ENCODE measurements at places on chromosomes 3 and 15.
A peak's percentile ranks its signal among the peaks of the same experiment; 100 is the strongest.

DNA sequence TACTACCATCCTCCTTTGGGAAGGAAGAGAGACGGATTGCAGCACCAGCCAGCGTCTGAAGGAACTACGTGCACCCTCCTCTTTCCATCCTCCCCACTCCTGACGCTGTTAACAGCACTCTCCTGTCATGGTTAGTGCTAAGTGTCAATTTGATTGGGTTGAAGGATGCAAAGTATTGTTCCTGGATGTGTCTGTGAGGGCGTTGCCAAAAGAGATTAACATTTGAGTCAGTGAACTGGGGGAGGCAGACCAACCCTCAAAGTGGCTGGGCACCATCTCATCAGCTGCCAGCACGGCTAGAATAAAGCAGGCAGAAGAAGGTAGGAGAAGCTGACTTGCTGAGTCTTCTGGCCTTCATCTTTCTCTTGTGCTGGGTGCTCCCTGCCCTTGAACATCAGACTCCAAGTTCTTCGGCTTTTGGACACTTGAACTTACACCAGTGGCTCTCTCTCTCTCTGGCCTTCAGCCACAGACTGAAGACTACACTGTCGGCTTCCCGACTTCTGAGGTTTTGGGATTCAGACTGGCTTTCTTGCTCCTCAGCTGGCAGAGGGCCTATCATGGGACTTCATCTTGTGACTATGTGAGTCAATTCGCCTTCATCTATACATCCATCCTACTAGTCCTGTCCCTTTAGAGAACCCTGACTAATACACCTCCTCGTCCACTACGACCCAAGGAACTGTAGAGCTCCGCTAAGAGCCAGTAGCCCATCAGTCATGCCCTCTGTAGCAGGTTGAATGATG lies 128.2 kb upstream of the HES1 start:
- no peaks in the 10 kb centered on the region for H3K36me3 ChIP-seq
- peaks cover 8% of the 10 kb centered on the region for H3K4me1 ChIP-seq
- peaks cover 72% of the 10 kb centered on the region for H3K27me3 ChIP-seq

DNA sequence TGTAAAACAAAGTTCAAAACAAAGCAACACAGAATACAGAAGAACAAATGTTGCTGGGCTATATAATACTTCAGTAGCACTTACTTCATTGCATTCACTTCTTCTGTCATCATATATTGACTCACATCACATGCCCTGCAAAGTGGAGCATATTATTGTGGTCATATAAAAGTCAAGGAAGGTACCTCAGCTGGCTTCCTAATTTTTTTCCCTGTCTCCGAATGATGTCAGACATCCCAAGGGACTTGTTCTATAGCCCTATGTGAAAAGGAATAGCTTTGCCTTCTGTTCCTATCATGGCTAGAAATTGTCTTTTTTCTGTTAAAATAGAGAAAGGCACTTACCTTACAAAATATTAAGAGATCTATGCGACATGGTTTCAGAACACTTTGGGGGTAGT lies 109.4 kb downstream of the LRTM1 start:
- H3K36me3 ChIP-seq = no peaks in the 10 kb centered on the region
- DNase-seq = no peak
- H3K27ac ChIP-seq = no peak overlapping the region
- H3K27me3 ChIP-seq = no peaks in the 10 kb centered on the region

- no peak for DNase-seq
- H3K4me1 ChIP-seq = peaks cover 40% of the 10 kb centered on the region
- H3K27me3 ChIP-seq = no peaks in the 10 kb centered on the region
- peaks cover 85% of the 10 kb centered on the region for H3K36me3 ChIP-seq
- no peak overlapping the region for H3K27ac ChIP-seq
Observed at GRCh38 chr15:92937901-92938300, 37.8 kb downstream of the CHD2 start.

- DNase-seq = no peak
- no peaks in the 10 kb centered on the region for H3K36me3 ChIP-seq
- no peak overlapping the region for H3K4me3 ChIP-seq
- H3K27me3 ChIP-seq = no peaks in the 10 kb centered on the region
- H3K4me1 ChIP-seq = no peaks in the 10 kb centered on the region
- H3K27ac ChIP-seq = no peak overlapping the region
Observed at GRCh38 chr3:116038968-116039650, 406.2 kb downstream of the LSAMP start.

DNA sequence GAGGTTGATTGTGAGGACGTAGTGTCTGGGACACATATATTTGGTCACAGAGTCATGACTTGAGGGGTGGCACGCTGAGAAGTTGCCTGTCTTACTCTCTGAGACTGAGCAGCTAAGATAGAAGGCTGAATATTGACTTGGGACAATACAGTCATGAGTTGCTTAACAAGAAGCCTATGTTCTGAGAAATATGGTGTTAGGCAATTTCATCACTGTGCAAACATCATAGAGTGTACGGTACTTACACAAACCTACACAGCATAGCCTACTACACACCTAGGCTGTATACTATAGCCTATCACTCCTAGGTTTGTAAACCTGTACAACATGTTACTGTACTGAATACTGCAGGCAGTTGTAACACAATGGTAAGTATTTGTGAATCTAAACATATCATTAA lies 30.3 kb upstream of the SPESP1 start:
- no peaks in the 10 kb centered on the region for H3K4me1 ChIP-seq
- DNase-seq = no peak
- H3K36me3 ChIP-seq = no peaks in the 10 kb centered on the region
- H3K27ac ChIP-seq = no peak overlapping the region

GRCh38 chr3:143514109-143514508 lies 334.2 kb downstream of the SLC9A9 start:
- H3K27ac ChIP-seq = no peak overlapping the region
- H3K36me3 ChIP-seq = no peaks in the 10 kb centered on the region
- H3K4me1 ChIP-seq = no peaks in the 10 kb centered on the region
- no peaks in the 10 kb centered on the region for H3K27me3 ChIP-seq
- H3K4me3 ChIP-seq = no peak overlapping the region

DNA sequence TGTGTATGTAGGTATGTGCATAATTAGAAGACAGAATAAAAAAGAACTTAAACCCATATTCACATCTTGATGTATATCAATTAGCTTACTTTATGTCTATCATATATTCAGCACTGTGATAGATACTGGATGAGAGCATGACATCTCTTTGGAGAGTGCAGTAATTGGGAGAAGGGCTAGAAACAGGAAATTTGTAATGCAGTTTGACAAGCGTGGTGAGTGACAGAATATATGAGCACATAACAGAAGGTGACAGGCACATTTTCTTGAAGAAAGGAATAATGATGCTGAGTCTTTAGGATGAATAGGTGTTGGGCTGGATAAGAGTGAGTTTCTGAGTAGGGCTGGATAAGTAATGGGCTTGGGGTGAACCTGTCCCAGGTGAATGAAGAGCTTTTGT lies 680.3 kb upstream of the ZNF385D start:
- H3K36me3 ChIP-seq = no peaks in the 10 kb centered on the region
- H3K27ac ChIP-seq = no peak overlapping the region
- no peaks in the 10 kb centered on the region for H3K27me3 ChIP-seq
- no peaks in the 10 kb centered on the region for H3K4me1 ChIP-seq
- DNase-seq = no peak

DNA sequence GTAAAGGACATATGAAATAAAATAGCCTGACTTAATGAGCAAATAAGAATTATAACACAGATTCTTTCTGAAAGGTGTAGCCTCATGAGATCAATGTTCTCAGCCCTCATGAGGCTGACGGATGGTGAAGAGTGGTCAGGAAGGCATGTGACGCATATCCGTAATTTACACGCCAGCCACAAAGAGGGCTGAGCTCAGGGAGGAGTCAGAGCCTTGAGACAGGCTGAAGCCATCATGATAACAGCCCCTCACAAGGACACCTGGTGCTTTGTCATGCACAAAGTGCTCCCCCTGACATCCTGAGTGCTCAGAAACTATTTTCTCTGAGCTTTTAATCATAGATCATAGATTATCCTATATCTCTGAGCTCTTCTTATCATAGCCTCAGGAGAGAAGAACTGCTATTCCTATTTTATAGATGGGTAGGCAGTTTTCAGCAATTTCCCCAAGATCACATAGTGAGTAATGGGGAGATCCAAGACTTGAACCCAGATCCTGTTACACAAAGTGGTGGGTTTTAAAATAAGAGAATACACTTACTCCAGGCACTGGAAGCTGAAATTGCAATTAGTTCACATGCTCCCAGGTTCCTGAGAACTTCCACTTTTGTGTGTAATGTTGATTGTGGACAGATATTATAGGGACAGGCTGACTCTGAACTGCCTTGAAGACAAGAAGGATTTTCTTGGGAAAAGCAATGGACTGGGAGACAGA lies 267.1 kb downstream of the RPLP1 start:
- peaks cover 97% of the 10 kb centered on the region for H3K4me1 ChIP-seq
- DNase-seq = peak; percentile 71
- H3K27me3 ChIP-seq = peaks cover 30% of the 10 kb centered on the region

- DNase-seq = no peak
- no peak overlapping the region for H3K4me3 ChIP-seq
- peaks cover 11% of the 10 kb centered on the region for H3K4me1 ChIP-seq
- peaks cover 23% of the 10 kb centered on the region for H3K27me3 ChIP-seq
Observed at GRCh38 chr3:190326361-190326760, 4.1 kb upstream of the CLDN1 start.

DNA sequence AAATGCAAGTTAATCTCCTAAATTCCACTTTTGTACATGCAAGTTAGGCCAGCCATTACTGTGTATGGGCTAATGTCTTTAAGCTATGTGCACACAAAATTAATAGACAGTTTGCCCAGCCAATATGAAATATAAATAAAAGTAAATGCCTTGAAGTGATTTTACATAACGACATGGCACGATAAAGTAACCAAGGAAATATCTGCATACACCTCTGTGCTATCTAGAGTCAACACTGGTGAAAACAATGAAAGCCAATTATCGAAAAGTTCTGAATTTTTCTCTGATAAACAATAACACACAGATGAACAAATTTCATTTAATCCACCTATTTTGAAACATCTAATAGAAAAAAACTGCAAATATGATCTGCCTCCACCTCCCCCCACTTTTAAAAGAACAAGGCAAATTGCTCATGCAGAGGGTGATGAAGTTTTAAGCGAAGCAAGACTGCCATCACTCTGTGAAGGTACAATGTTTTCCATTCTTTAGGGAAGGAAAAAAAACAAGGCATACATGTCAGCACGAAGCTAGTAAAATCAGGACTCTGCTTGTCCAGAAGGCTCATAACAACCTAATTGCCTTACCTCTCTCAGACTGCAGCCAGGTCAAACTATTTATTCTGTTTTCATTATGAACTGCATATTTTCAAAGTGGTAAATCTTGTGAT lies 317.7 kb downstream of the MECOM start:
- DNase-seq = no peak
- no peaks in the 10 kb centered on the region for H3K4me1 ChIP-seq
- H3K36me3 ChIP-seq = no peaks in the 10 kb centered on the region
- H3K27ac ChIP-seq = no peak overlapping the region
- no peaks in the 10 kb centered on the region for H3K27me3 ChIP-seq

- H3K27me3 ChIP-seq = no peaks in the 10 kb centered on the region
- no peak for DNase-seq
- H3K4me1 ChIP-seq = no peaks in the 10 kb centered on the region
- H3K4me3 ChIP-seq = no peak overlapping the region
Observed at GRCh38 chr3:24483873-24484272, 10.8 kb downstream of the THRB start.

GRCh38 chr15:90497912-90498311 lies 31.8 kb upstream of the CRTC3 start:
- H3K36me3 ChIP-seq = peaks cover 73% of the 10 kb centered on the region
- no peak overlapping the region for H3K27ac ChIP-seq
- no peak for DNase-seq
- no peak overlapping the region for H3K4me3 ChIP-seq

DNA sequence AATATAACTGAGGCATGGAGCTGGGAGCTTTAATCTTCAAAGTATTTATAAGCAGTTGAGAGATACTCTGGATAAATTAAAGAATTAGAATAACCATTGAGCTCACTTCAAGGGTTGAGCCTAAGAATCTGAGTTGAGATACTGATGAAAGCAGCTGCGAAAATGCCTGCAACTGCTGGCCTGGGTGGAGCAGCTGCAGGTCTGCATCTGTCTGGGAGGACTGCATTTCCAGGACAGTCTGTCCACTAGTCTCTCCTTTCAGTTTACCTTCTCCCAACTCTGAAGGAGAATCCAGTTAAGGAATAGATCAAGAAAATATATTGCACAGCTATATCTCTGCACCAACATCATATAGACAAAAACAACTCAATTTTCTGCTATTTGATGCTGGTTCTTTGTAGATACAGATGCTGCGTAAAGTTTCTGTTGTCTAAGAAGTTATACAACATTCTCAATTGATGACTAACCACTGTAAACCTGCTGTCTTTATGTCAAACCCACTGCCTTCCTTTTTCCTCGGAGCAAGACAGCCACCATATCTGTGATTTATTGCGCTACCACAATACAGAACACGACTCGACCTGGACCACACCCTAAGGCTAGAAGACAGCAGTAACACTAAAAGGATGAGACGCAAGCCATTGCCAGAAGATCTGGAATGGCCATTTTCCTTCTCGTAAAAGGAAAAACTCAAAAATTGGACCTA lies 245.1 kb downstream of the MAGI1 start:
- H3K4me3 ChIP-seq = no peak overlapping the region
- no peak overlapping the region for H3K27ac ChIP-seq
- no peaks in the 10 kb centered on the region for H3K27me3 ChIP-seq
- no peak for DNase-seq
- H3K4me1 ChIP-seq = no peaks in the 10 kb centered on the region

- H3K4me1 ChIP-seq = no peaks in the 10 kb centered on the region
- H3K27ac ChIP-seq = no peak overlapping the region
- H3K4me3 ChIP-seq = no peak overlapping the region
- no peaks in the 10 kb centered on the region for H3K27me3 ChIP-seq
Observed at GRCh38 chr3:160330690-160331089, 68.3 kb downstream of the IFT80 start.

GRCh38 chr15:49185473-49185872 lies 15.4 kb downstream of the GALK2 start:
- no peak overlapping the region for H3K4me3 ChIP-seq
- no peaks in the 10 kb centered on the region for H3K27me3 ChIP-seq
- peaks cover 24% of the 10 kb centered on the region for H3K36me3 ChIP-seq
- DNase-seq = no peak
- H3K4me1 ChIP-seq = peaks cover 16% of the 10 kb centered on the region
- no peak overlapping the region for H3K27ac ChIP-seq

- no peak overlapping the region for H3K27ac ChIP-seq
- H3K27me3 ChIP-seq = peaks cover 6% of the 10 kb centered on the region
- H3K36me3 ChIP-seq = no peaks in the 10 kb centered on the region
- H3K4me3 ChIP-seq = no peak overlapping the region
- DNase-seq = no peak
Observed at GRCh38 chr15:62378772-62379498, 213.8 kb upstream of the C2CD4B start.
